Immature natural killer cell (primary cell): ENCODE measurements at places on chromosomes 7 and 10. TPM values are rescaled to one million over a fixed set of nuclear protein-coding genes. Genes with fewer than 3 reads are reported as not detected.

The PURB gene
- polyA plus RNA-seq: 3.2 TPM

The PNLIPRP1 gene
- not detected for polyA plus RNA-seq

The LHFPL3 gene
- not detected for polyA plus RNA-seq

The CCDC7 gene
- 2.1 TPM for polyA plus RNA-seq

The STOX1 gene
- polyA plus RNA-seq: not detected

The CD36 gene
- 2.0 TPM for polyA plus RNA-seq

The CYP2C8 gene
- polyA plus RNA-seq: 0.20 TPM

The PNLIP gene
- polyA plus RNA-seq: not detected

The NSMCE4A gene
- polyA plus RNA-seq: 38.5 TPM

The PVRIG gene
- polyA plus RNA-seq: 151 TPM

The LRRD1 gene
- not detected for polyA plus RNA-seq

DNA sequence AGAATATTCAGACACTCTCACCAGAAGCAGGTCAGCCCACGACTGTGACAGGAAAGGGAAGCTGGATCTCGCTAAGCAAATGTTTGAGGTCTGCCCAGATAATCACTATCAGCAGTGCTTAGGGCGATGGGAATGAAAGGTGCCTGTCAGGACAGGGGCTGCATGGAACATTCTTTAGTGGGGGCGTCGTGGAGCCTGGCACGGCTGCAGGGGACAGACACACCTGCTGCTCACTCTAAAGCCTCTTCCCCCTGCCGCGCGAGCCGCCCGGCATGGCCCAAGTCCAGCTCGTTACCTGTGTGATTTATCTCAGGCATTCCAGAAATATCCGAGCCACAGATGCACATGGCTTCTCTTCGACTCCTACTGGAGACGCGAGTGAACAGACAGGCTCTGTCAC lies 235.5 kb downstream of the GLRX3 start:
- DNase-seq: no peak

GRCh38 chr10:52353960-52354394 lies 39.9 kb downstream of the DKK1 start:
- DNase-seq: no peak

GRCh38 chr7:100983451-100984187 lies 14.3 kb downstream of the MUC12 start:
- no peak for DNase-seq

DNA sequence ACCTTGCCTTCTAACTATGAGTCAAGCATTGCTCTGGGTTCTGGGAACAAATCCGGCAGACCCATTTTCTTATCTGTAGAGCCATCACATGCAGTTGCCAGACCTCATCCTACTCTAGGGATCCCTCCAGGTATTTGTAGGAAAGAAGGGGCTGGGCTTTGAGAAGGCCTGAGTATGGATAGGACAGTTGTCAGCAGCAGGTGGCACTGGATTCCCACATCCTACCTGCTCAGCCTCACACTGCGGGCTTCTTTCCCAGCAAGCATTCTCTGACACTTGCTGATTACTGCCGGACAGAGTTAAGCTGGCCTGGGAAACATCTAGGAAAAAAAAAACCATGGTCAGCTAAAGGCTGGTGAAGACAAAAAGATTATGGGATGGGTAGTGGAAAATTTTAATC lies 224.1 kb downstream of the CCSER2 start:
- DNase-seq: no peak

DNA sequence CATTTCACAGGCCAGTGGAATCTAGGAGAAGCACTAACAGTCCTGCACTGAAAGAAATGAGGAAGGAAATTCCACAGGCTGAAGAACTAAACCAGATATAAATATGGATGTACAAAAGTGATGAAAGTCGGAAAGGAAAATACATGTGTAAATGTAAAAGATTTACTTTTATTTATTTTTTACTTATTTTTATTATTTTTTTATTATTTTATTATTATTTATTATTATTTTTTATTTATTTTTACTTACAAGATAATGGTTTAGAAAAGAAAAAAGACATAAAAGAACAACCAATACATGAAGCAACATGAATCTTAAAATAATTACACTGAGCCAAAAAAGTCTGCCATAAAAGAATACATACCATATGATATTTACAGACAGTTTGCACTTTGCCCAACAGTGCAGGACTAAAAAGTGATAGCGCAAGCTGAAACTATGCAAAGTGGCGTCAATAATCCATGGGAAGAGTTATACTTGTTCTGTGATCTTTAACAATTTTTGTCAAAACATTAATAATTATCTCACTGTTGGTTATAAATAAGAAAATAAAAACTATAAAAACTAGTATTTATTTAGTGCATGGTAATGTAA lies 317.8 kb upstream of the MKI67 start:
- DNase-seq: no peak

DNA sequence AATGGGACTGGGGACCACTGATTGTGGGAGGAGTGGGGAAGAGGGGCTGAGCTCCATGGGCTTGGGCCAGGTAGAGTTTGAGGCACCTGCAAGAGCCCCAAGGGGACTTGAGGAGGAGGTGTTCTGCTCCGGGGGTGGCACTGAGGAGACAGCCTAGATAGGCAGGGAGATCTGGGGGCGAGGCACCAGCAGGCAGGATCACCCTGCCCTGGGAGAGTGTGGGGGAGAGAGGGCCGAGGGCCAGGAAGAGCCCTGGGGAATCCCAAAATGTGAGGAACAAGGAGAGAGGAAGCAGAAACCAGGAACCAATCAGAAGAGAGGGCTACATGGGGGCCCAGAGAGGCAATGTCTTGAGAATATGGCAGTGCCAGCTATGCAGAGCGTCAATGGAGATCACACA lies 34.6 kb downstream of the LEP start:
- DNase-seq: no peak

- DNase-seq: no peak
Measured at GRCh38 chr7:20790375-20790774, 3.7 kb upstream of the SP8 start.

- DNase-seq: no peak
Measured at GRCh38 chr7:120052884-120053382, 220.0 kb upstream of the KCND2 start.

DNA sequence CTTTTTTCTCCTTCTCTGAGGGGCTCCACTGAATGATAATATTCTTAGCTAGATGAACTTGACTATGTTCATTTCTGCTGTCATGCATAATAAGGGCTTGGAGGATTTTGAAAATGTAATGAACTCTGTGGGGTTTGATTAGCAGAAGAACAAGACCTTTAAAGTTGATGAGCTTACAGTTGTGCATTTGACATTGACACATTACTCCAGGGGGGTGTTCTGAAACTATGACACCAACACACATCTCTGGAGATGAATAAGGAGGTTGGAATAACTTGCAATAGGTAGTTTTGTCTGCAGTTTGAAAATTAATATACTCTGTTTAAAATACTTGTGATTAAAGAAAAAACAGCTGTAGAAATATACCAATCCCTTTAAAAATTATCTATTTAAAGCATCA lies 80.3 kb downstream of the ANK3 start:
- no peak for DNase-seq

DNA sequence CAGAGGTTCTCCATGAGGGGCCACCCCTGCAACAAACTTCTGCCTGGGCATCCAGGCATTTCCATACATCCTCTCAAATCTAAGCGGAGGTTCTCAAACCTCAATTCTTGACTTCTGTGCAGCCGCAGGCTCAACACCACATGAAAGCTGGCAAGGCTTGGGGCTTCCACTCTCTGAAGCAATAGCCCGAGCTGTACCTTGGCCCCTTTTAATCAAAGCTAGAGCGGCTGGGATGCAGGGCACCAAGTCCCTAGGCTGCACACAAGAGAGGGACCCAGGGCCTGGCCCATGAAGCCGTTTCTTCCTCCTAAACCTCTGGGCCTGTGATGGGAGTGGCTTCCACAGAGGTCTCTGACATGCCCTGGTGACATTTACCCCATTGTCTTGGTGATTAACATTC lies 43.8 kb downstream of the CDHR3 start:
- DNase-seq: no peak

DNA sequence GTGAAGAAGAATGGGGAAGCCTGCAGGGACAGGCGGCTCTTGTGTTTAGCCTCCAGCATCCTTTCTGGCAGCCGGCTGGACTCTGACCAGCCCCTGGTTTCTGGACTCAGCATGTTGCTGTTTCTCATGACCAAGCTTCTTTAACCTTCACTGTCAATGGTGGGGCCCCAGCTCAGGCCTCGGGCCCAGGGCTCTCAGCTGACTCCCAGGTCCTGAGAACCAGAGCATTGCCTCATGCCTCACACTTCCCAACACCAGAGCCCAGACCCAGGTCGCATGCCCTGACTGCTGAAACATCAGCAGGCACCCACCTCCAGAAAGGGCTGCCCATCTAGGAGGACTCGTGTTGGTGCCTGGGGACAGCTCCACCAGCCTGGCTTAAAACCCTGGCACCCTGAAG lies 34.8 kb upstream of the FGFR2 start:
- DNase-seq: no peak

DNA sequence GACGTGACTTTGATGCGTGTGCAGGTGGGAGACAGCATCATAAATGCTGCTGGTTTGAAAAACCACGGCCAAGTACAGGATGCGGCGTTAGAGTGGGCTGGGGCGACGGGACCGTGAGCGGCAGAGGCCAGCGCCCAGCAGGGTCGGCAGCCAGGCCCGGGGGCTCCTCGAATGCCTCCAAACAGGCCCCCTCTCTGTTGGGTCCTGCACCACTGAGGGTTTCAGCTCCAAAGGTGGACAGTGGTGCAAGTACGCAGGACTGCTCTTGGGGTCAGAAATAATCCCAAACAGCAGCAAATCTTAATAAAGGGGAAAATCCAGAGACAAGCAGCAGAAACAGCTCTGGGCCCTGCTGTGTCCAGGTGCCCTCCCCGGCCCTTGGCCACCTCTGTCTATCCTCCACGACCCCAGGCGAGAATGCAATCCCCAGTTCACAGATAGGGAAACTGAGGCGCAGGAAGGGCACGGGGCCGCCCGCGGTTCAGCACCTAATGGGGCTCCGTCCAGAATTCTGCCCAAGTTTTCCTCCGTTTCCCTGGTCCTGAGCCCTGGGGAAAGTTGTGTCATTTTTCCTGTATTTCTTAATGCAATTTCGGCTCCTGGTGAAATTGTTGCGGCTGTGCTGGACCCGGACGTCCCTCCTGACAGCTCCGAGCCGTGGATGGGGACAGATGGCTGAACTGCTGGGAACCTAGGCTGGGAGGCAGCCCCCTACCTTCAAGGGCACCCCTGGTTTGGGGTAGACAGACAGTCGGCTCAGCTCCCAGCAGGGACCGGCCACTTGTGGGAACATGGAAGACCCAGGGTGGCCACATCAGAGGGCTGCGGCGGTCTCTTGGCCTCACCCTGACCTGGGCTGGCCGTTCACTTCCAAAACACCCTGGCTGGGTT lies 97.4 kb downstream of the FOXL3 start:
- DNase-seq: no peak

DNA sequence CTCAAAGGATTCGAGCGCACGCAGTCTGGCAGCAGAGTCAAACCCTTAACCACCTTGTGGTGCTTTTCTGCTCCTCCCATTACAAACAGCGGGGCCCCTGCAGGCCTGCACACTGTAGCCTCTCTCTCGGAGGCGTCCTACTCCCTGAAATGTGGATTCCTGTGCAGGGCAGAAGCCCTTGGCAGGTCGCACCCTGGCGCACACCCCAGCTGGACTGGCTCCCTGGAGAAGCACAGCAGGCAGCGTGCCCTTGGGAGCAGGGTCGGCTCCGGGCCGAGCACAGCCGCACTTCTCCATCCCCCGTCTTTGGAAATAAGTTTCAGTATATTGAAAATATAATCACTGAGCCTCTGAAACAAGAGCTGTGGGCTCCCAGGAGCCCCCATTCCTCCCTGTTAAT lies 144.1 kb downstream of the C10orf105 start:
- DNase-seq: no peak

DNA sequence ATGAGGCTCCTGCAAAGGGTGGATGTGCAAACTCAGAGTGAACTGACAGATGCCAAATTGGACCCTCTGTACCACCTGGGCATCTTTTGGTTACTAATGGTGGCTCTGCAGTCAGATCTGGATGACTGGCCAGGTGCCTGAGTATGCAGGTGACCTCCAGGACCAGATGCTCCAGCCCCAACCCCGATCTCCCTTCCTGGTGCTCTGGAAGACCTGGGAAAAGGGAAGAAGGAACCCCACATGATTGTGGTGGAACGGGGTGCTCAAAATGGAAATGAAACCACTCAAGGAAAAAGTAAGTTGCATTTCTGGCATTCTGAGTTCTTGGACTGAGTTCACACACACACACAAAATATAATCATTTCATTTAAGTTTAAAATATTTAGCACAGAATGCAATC lies 9.8 kb upstream of the AEBP1 start:
- DNase-seq: no peak

DNA sequence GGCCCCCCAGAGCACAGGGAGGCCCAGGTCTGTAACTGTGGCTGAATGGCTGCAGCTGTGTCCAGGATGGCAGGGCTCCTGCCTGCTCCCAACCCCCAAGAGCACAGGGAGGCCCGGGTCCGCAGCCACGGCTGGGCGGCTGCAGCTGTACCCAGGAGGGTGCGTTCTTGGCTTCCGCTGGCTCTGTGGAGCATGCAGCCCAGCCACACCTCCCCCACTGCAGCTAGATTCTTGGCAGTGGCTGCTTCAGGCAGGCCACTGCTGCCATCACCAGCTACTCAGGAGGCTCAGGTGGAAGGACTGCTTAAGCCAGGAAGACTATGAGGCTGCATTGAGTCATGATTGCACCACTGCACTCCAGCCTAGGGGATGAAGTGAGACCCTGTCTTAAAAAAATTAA lies 27.9 kb downstream of the C7orf25 start:
- no peak for DNase-seq

- DNase-seq: no peak
Measured at GRCh38 chr10:78894089-78894840, 174.5 kb upstream of the ZMIZ1 start.

DNA sequence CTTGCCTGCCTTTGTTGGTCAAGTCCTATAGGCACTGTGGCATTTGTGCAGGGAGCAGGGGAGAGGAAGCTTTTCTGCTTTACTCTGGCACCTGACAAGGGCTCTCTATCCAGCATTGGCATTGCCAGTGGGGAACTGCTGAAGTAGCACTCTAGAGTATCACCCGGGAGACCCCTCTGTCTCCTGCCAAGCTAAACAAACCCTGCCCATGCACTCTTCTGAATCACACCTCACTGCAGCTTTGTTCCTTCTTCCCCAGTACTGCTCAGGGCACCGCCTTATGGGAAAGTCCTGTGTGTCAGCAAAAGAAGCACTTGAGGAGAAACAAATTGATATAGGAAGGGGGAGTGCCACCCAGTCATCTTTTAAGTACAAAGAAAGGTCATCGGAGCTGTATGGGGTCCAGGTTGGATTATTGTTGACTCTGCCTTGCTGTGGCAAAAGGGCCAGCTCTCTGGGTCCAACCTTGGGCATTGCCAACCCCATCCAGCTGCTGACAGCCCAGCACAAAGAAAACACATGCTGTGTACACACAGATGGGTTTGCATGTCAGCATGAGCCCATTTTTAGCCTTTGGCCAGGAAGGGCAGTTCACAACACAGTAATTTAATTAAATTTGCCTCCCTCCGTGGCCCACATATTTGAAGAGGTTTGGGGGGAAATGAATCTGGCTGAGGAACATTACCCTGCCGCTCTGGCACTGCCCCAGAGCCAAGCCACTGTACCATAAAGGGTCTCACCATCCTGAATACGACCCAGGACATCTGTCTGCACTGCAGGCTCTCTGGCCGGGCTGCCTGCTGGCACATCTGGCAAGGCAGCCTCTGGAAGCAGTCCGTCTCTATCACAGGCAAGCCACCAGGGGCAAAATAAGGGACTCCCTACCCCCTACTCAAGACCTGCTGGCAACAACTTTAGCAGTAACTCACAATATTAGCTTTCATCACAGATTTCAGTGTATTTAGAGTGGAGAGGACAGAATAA lies 13.1 kb downstream of the LRRC4 start:
- DNase-seq: no peak
